Airway epithelial cell (primary cell): ENCODE measurements at places on chromosomes 2 and 18. TPM values are rescaled to one million over a fixed set of nuclear protein-coding genes. Genes with fewer than 3 reads are reported as not detected.

The OR6B2 gene
- not detected in 2 replicates for total RNA-seq

The SPATA3 gene
- not detected in 2 replicates for total RNA-seq

The FBXO15 gene
- total RNA-seq: 1.1 TPM in 1 of 2 replicates, not detected in the other

The ACTR3 gene
- total RNA-seq: 145 and 156 TPM in 2 replicates

The SGO2 gene
- total RNA-seq: 11.7 and 14.5 TPM in 2 replicates

The NDC80 gene
- total RNA-seq: 13.1 and 13.9 TPM in 2 replicates

The CHRND gene
- total RNA-seq: not detected in 2 replicates

The MAP3K19 gene
- total RNA-seq: not detected in 2 replicates

The C2orf72 gene
- total RNA-seq: not detected in 2 replicates

The NPHP1 gene
- 4.1 and 5.0 TPM in 2 replicates for total RNA-seq

The NIFK gene
- total RNA-seq: 48.1 and 108 TPM in 2 replicates

The CNPPD1 gene
- total RNA-seq: 42.9 and 50.6 TPM in 2 replicates

The CACNB4 gene
- 0.21 and 0.33 TPM in 2 replicates for total RNA-seq

The ERMN gene
- not detected in 2 replicates for total RNA-seq

The ARL4C gene
- total RNA-seq: 24.6 and 32.6 TPM in 2 replicates

The GPR17 gene
- not detected in 2 replicates for total RNA-seq

The CD207 gene
- not detected in 2 replicates for total RNA-seq

The PKDCC gene
- 0.78 TPM in 1 of 2 replicates, not detected in the other for total RNA-seq

The NRBP1 gene
- total RNA-seq: 64.1 and 83.3 TPM in 2 replicates

The MMADHC gene
- 131 and 141 TPM in 2 replicates for total RNA-seq

The GPR45 gene
- not detected in 2 replicates for total RNA-seq

The AQP12A gene
- total RNA-seq: not detected in 2 replicates

The IKZF2 gene
- 14.9 and 20.2 TPM in 2 replicates for total RNA-seq

The CD226 gene
- total RNA-seq: 0.14 TPM in 1 of 2 replicates, not detected in the other

The COLEC12 gene
- not detected in 2 replicates for total RNA-seq

The SLC9A2 gene
- 0.07 TPM in 1 of 2 replicates, not detected in the other for total RNA-seq

The SERPINB12 gene
- 0.28 TPM in 1 of 2 replicates, not detected in the other for total RNA-seq

The FMNL2 gene
- total RNA-seq: 15.7 and 22.9 TPM in 2 replicates

The ITSN2 gene
- 13.2 and 17.1 TPM in 2 replicates for total RNA-seq

The C1QL2 gene
- total RNA-seq: not detected in 2 replicates

The EPAS1 gene
- total RNA-seq: 137 and 155 TPM in 2 replicates

The POTEC gene
- total RNA-seq: not detected in 2 replicates

The TRIM43 gene
- not detected in 2 replicates for total RNA-seq

The DUSP19 gene
- 0.98 and 1.1 TPM in 2 replicates for total RNA-seq

The ALKAL2 gene
- not detected in 2 replicates for total RNA-seq

The C2orf68 gene
- 11.7 and 12.4 TPM in 2 replicates for total RNA-seq

The CD8B gene
- not detected in 2 replicates for total RNA-seq

The OXER1 gene
- total RNA-seq: not detected in 2 replicates

The ROCK2 gene
- total RNA-seq: 16.4 and 20.1 TPM in 2 replicates

The C2orf81 gene
- 0.92 and 1.1 TPM in 2 replicates for total RNA-seq

The HNMT gene
- 8.4 and 9.0 TPM in 2 replicates for total RNA-seq

The CASP8 gene
- total RNA-seq: 7.5 and 9.2 TPM in 2 replicates

The DIPK1C gene
- not detected in 2 replicates for total RNA-seq

The TRABD2A gene
- 0.28 and 1.7 TPM in 2 replicates for total RNA-seq

The ZNF385B gene
- total RNA-seq: not detected in 2 replicates

The TFCP2L1 gene
- total RNA-seq: 9.3 and 12.9 TPM in 2 replicates

The CHN1 gene
- total RNA-seq: 3.4 and 4.4 TPM in 2 replicates

The ZNF236 gene
- 5.4 and 12.3 TPM in 2 replicates for total RNA-seq

The CAPN14 gene
- total RNA-seq: 2.9 and 4.0 TPM in 2 replicates

The GATA6 gene
- 4.0 and 5.9 TPM in 2 replicates for total RNA-seq

The FOXD4L1 gene
- 0.05 TPM in 1 of 2 replicates, not detected in the other for total RNA-seq

The OBSL1 gene
- 35.3 and 35.9 TPM in 2 replicates for total RNA-seq

The CFC1 gene
- not detected in 2 replicates for total RNA-seq

The TTR gene
- total RNA-seq: not detected in 2 replicates

The MRPL44 gene
- total RNA-seq: 39.1 and 42.9 TPM in 2 replicates
